ENCODE measurements at places on chromosomes 6 and 20.

- no peak for DNase-seq
Measured at GRCh38 chr6:44629636-44630035, 242.1 kb downstream of the CDC5L start.

- no peak for DNase-seq
Measured at GRCh38 chr6:13624871-13625288, 9.7 kb downstream of the NOL7 start.

DNA sequence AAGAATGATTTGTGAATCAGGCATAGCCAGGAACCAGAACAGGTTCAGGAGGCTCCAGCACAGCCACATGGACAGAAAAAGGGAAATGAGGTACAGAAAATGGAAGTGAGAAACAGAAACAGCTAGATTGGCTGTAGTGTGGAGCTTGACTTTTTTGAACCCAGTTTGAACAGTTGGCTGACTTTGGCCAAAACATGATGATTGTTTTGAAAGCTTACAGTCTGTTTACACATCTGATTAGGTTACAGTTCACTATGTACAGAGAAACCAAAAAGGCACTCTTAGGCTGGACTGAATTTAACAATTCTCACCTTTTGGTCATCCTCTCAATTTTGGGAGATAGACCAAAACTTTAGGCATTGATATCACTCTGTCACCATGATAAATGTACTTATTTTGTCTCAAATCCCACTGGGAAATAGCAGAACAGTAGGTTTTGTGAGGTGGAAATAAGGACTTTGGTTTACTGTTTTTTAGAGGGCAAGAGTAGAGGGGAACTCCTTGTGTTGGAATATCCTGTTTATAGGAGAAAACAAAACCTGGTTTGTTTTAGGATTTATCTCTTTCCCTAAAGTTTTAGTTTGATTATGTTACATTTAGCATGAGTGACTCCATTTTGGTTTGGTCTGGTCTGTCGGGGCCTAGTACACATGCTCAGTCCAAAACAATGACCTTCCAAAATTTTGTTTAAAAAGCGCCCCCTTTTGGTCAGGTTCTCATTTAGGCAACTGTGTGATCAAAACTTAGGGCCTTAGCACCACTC, 123.1 kb downstream of the OLIG3 start:
- no peak for DNase-seq

GRCh38 chr6:71383901-71384489, 95.4 kb downstream of the OGFRL1 start:
- no peak for DNase-seq
